ENCODE measurements at places on chromosomes 7 and 10. TPM values are rescaled to one million over a fixed set of nuclear protein-coding genes. Genes with fewer than 3 reads are reported as not detected.

GRCh38 chr7:107966711-107967110 is 36.2 kb downstream of the LAMB1 start:
- DNase-seq = peak; percentile 58

- no peak for DNase-seq
These were observed 16.5 kb upstream of the FXYD4 start for GRCh38 chr10:43354879-43355380.

- peak; percentile 43 for DNase-seq
These were observed 72.8 kb upstream of the KAT6B start for GRCh38 chr10:74753442-74754211.

GRCh38 chr10:49353895-49354566 is 41.9 kb downstream of the DRGX start:
- DNase-seq = no peak

DNA sequence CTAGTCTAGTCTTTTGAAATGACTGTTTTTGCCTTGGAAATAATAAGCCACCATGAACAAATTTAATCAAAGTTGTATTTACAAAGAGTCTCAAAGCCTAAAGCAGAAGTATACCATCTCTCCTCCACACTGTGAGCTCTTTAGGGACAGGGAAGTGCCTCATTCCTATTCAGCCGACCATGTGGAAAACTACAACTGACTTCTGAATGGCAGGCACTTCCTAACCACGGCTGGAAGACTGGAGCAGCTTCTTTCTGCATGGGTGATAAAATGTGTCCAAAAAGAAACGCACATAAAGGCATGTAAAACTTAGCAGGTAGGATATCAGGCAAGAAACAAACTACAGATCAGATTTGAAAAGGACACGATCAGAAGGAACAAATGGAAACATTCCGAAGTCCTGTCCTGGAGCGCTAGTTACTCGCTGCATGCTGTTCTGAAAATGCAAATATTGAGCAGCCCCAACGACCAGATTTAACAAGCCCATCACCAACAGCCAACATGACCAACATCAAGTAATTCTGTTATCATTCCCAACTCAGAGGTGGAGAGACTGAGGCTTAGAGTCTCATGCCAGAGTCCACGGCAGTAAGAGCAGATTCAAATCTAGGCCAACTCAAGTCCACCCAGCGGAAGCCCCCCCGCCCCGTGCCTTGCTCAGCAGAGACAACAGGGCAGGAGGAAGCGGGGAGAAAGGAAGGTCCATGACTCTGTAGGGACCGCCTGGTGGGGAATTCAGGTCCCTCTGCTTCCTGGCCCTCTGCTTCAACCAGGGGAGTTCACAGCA is 26.5 kb downstream of the CTBP2 start:
- DNase-seq = no peak

DNA sequence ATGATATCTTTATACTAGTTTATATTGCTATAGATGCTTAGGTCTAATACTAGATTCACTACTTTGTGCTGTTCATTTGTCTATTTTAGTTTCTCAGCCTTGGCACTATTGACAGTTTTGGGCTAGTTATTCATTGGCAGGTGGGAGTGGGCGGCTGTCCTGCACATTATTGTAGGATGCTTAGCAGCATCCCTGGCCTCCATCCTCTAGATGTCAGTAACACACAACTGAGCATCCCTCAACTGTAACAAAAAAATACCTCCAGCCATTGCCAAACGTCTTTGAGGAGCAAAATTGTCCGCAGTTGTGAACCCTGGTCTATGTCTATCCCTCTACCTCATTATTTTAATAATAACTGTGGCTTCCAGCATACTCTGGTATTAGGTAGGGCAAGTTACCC is 34.4 kb upstream of the PNLIP start:
- no peak for DNase-seq

The CFAP58 gene
- 0.98 TPM for total RNA-seq

DNA sequence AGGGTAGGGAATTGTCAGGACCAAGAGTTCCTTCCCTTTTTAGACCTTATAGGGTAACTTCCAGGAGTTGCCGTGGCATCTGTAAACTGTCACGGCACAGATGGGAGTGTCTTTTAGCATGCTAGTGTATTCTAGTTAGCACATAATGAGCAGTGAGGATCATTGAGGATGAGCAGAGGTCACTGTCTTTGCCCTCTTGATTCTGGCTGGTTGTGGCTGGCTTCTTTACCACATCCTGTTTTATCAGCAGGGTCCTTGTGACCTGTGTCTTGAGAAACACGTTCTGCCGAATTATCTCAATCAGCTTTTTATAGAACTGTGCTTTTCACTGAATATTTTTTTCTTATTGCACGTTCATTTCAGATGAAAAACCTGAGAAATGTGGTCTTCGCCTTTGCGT is 41.5 kb downstream of the MINPP1 start:
- no peak for DNase-seq

DNA sequence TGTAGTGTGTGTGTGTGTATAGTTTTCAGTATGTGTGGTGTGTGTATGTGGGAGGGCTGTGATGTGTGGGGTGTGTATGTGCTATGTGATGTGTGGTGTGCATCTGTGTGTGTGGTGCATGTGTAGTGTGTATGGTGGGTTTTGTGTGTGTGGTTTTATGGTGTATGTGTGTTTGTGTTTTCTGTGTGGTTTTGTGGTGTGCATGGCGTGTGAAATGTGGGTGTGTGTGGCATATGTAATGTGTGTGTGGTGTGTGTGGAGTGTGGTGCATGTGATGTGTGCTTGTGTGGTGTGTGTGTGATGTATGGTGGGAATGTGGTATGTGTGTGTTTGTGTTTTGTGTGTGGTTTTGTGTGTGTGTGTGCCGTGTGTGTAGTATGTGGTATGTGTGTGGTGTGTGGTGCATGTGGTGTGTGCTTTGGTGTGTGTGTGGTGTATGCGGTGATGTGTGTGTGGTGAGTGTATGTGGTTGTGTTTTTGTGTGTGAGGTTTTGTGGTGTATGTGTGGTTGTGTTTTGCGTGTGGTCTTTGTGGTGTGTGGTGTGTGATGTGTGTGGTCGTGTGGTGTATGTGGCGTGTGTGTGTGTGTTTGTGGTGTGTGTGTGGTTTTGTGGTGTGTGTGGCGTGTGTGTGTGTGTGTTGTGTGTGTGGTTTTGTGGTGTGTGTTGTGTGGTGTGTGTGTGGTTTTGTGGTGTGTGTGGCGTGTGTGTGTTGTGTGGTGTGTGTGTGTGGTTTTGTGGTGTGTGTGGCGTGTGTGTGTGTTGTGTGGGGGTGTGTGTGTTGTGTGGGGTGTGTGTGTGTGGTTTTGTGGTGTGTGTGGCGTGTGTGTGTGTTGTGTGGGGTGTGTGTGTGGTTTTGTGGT is 18.0 kb upstream of the PPP2R2D start:
- DNase-seq = no peak

The ENKUR gene
- total RNA-seq = not detected

DNA sequence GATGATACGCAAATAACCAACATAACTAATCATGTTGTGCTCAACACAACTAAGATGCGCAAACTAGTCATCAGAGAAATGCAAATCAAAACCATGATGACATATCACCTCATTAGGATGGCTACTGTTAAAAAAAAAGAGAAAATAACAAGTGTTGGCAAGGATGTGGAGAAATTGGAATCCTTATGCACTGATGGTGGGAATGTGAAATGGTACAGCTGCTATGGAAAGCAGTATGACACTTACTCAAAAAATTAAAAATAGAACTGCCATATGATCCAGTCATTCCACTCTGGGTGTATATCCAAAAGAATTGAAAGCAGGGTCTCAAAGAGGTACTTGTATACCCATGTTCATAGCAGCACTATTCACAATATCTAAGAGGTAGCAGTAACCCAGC is 42.9 kb downstream of the SLIT1 start:
- DNase-seq = no peak

GRCh38 chr10:22086730-22087401 is 83.3 kb upstream of the DNAJC1 start:
- peak; percentile 61 for DNase-seq

The PIK3AP1 gene
- total RNA-seq = not detected

The TBC1D12 gene
- 16.5 TPM for total RNA-seq

The NANOS1 gene
- 2.7 TPM for total RNA-seq

GRCh38 chr10:110841767-110842267 is 29.9 kb upstream of the PDCD4 start:
- no peak for DNase-seq

The CC2D2B gene
- total RNA-seq = 0.09 TPM

DNA sequence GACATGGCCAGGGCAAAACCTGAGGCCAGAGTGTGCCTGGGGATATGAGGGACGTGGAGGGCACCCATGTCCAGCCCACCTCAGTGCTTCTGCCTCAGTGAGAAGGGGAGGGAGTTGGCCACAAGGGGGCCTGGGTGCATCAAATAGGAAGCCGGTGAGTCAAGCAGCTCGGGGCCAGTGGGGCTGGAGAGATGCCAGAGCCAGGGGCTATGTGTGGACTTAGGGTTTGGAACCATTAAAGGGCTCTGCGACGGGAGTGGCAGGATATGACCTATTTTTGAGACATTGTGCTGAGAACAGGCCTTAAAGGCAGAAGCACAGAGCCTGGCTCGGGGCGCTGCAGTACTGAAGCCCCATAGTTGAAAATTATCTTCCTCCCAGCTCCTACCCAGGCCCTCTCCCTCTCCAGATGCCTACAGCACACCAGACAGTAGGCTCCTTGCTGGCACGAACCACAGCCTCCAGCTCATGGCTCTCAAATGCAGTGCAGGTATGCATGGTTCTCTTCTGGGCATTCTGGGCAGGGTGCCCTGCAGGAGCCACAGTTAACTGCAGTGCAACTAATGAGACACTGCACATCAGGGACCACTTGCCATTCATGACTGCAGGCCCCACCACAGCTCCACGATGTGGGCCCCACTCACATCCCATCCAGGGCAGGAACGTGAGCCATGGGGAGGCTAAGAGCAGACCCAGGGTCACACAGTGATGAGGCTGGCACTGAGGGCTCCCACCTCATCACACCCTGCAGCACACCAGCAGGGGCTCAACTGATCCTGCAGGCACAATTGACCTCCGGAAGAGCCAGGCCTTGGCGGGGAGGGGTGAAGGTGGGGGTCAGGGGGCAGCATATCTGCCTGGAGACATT is 7.2 kb upstream of the PGAM2 start:
- DNase-seq = peak; percentile 92

DNA sequence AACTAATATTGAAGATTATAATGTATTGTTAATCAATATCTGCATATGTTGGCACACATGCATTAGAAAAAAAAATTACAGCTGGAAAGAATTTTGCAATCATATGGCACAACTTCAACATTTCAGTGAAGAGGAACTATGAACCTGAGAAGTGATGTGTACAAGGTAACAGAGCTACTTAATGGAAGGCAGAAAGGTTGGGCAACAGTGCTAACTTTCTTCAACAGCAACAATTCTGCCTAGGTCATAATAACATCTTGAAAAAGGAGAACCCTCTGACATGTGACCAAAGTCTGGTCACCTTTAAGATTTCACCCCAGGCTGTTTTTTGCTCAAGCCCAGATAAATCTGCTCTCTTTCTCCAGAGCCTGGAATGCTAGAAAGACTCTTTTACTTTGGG is 47.9 kb upstream of the SKAP2 start:
- DNase-seq = no peak

GRCh38 chr10:33416691-33417090 is 82.2 kb upstream of the NRP1 start:
- DNase-seq = no peak

The VENTX gene
- not detected for total RNA-seq

- DNase-seq = peak; percentile 17
These were observed 91.5 kb downstream of the MCU start for GRCh38 chr10:72783410-72783833.

DNA sequence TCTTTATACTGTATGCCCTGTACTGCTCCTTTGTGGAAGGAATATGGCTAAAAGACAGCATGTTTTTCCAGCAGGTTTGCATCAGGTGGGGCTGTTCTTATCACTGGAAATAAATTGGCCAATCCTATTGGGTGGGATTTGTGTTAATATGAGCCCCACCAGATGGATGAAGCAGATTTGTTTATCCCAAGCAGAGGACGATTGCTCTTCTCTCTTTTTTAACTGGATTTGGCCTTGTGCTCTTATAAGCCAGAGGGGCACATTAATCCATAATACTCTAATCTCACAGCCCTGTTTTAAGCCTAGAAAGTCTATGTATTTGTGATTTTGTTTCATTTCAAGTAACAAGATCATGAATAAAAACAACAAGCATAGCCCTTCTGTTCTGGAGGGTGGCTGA is 240.1 kb upstream of the ADARB2 start:
- DNase-seq = no peak

GRCh38 chr7:23759671-23760391 is 49.8 kb downstream of the STK31 start:
- DNase-seq = peak; percentile 34

The CYP2C8 gene
- not detected for total RNA-seq

GRCh38 chr7:4873071-4873944 is 10.2 kb downstream of the RADIL start:
- DNase-seq = no peak

DNA sequence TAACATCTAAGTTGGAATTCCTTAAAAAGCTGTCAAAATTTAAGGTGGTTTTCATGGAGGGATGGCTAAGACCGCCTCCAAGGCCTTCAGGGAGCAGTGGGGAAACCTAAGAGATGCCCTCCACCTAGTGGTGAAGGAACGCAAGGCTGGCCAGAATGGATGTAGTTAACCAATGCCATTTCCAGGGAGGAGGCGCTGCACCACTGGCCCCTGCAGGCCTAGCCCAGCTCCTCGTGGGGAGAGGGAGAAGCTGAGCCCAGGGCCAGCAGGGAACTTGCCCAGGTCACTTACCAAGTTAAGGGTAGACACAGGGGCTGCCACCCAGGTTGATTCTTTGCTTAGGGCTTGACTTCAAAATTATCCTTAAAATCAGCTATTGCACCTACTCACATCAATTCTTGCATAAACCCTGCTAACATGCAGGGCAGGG is 32.0 kb downstream of the FIGNL1 start:
- peak; percentile 77 for DNase-seq

DNA sequence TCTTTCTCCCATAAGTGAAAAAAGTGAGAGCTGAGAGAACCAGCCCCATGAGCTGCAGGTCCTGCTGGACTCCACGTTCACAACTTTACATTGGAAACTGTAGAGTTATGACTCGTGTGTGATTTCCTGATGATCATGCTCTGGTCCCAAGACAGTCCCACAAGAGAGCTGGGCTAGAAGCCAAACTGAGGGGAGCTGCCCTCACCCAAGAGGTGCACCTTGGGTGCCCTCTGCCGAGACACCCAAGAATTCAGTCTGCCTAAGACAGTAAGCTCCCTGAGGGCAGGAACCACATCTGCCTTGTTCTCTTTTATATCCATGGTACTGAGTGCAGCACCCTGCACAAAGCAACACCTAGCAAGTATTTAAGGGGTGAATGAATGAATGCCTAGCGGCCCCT is 112.8 kb upstream of the SFMBT2 start:
- no peak for DNase-seq

DNA sequence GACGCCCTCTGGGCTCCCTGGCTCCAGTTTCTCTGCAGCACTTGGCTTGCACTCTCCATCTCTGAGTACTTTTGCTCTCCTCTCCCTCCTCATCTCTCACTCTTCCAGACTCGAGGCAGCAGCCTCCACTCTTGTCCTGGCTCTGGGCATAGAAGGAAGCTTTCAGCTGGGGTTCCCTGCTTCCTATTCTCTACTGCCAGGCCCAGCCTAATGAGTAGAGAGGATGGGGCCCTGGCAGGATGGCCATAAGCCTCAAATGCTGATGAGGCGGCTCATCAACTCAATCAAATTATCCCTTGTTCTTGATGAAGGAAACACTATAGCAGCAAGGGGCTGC is 55.8 kb downstream of the NEURL1 start:
- no peak for DNase-seq

Measured in fibroblast of the aortic adventitia (primary cell).